ENCODE measurements at places on chromosomes 6 and 20.

- DNase-seq: no peak
Measured at GRCh38 chr20:50980071-50980681, 21.6 kb downstream of the MOCS3 start.

GRCh38 chr6:105301072-105301503 lies 101.8 kb downstream of the PREP start:
- DNase-seq: no peak

DNA sequence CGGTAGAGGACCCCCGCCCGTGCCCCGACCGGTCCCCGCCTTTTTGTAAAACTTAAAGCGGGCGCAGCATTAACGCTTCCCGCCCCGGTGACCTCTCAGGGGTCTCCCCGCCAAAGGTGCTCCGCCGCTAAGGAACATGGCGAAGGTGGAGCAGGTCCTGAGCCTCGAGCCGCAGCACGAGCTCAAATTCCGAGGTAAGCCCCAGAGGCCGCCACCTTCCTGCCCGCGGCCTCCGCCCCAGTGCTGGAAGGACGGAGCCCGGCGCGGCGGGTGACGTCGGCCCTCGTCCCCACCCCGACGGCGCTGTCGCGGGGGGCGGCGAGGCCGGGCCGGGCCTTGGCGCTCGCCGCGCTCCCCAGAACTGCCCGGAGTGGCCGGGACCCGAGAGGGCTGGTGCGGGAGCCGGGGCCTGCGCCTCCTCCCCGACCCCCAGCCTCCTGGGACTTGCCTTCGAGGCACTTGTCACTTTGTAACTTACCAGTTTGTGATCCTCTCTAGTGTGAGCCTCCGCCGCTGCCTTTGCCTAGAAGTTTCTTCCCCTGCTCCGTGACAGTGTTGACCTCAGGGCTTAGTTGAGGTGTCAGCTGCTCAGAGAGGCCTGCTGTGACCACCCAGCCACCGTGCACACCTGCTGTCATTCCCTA lies 417 bp downstream of the VAPB start:
- DNase-seq: peak; percentile 6

DNA sequence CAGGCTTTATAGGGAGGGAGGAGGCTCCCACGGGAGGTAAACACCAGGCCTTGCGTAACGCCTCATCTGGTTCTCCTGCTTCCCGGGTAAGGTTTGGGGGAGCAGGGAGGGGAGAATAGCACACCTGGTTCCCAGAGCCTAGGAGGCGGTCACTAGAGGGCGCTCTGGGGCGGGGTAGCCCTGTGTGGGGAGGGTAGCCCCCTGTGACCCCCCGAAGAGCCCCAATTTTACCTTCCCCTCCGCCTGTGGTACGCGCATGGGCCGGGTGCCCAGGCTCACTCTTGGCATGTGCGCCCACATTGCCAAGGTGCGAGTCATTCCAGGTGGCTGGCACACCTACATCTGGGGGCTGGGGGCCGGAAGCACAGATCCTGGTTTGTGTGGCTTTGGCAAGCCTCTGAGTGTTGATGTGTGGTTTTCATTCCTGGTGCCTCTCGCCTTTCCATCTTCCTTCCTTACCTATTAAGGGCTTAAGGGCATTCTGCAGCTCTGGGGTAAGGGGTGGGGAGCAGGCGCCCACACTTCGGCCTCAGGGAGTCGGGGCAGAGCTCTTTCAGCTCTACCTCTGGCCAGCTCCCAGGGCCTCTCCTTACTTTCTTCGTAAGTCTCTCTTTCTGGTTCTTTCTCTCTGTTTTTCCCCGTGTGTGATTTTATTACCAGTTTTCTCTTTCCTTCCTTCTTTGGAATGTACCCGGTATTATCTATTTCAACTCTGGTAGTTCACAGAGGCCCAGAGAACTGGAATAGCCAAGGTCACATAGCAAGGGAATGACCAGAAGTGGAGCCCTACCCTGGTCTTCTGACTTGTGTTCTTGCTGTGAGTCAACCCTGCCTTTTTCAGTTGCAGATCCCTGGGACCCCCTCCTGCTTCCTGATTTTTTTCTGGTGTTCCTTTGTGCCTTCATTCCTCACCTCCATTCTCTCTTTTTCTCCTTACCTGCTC lies 492 bp upstream of the RNF39 start:
- DNase-seq: no peak

- no peak for DNase-seq
Measured at GRCh38 chr6:21538186-21538798, 55.3 kb upstream of the SOX4 start.

- DNase-seq: no peak
Measured at GRCh38 chr6:42093582-42094329, 43.4 kb downstream of the TAF8 start.

DNA sequence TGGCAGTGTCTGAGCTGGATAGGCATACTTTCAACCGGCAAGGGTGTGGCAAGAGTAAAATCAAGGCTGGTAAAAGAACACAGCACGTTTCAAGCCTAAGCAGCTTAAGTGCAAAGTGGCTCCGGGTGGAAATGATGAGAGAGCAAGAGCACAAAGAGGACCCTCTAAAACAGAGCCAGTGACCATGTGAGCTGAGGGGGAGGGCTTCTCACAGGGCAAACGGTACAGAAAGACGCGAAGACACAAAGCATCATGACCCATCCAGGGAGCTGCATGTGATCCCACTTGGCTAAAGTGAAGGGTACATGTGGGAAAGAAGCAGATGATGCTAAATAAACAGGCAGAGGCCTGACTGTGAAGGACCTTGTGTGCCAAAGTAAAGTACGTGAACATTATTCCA lies 25.7 kb downstream of the FKBP5 start:
- no peak for DNase-seq

GRCh38 chr6:144408161-144408560 lies 123.0 kb downstream of the UTRN start:
- no peak for DNase-seq

DNA sequence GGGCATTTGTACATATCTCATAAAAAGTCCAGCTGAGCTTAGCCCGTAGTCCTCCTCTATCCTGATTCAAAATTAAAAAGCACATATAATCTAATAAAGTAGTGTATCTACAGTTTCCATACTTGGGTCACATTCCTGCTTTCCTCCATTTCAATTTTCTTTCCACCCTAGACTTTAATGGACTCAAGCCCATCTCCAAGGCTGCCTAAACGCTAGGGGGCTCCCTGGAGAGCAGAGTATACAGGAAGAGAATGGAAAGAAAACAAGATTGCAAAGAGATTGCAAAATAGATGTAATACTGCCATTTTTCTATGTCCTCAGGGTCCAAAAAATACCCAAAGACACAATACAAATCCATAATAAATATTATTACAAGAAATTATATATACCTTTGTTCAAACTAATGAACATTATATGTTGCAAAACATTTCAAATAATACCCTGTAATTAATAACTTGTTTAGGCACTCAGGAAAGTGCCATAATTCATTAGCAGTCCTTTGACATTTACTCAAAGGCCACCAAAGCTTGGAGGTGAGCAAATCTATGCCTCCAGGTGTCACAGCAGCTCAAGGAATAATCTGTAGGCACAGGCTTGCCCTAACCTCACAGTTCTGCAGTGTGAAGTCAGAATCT lies 2.4 kb upstream of the MCM3 start:
- DNase-seq: peak; percentile 48

- no peak for DNase-seq
Measured at GRCh38 chr20:35599776-35600120, 15.9 kb upstream of the SPAG4 start.

DNA sequence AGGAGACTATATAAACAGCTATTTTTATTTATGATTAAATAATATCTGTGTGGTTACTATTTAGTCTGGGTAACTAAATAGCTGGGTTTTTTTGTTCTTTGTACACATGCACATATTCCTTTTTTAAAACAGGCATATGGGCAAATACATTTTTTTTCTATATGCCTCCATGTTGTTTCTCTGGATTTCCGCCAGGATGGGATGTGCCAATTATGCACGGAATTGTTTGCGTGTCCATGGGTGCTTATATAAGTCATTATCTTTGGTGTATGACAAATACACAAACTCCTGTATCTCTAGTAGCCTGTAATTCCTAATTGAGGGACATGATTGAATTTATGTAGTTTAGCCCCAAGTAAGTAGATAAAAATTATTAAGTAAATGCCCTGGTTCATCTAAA lies 226.9 kb downstream of the BCKDHB start:
- no peak for DNase-seq

DNA sequence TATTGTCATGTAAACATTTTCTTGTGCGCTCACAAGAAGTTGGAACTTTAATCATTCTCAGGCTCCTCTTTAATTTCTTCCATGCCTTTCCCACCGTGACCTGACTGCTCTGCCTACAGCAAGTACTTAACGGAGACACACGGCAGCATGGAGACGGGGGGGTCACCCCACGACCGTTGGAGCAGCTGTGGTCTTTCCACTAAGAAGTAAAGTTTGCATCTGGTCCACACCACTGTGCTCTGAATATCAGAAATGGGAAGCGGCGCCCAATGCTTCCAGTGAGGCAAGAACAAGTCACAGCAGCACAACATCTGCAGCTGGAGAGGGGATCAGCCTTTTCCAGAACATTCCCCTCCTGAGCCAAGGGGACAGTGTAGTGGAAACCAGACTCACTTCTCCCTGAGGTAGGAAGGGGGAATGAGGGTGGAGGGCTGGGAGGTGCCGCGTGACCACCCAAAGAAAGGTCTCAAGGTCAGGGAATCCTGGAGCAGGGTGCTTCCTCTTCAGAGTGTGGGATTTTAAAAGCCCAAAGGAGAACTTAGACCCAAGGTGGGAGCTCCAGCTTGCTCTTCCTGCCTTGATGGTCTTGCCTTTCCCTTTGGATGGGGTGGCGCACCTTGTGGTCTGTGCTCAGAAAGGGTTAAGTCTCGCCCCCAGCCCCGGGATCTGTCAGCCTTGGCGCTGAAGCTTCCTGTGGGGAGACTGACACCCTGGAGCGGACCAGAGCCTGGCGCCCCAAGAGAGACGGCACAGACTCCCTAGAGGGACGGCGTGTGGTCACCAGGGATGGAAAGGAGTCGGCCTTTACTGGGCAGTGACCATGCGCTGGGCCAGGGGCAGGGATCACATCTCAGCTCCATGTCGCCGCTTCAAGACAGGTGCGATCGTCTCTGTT lies 25.6 kb upstream of the SMOC2 start:
- no peak for DNase-seq

- no peak for DNase-seq
Measured at GRCh38 chr20:11469795-11470435, 447.8 kb upstream of the BTBD3 start.

DNA sequence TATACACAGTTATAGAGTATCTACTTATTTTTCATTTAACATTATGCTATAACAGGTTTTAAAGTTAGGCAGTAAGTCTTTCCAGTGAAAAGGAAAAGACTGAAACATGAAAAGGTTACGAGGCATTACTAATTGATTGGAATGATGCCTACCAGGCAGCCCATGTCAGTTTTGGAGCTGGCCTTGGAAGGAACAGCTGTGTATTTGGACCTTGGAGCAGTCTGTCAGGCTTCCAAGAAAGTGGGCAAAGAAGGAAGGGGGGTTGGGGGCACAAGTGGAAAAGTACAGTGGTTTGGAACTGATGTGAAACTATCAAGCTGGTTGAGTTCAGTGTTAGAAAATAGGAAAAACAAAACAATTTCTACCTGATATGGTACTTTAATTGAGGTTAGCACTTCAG lies 41.7 kb downstream of the SLC16A10 start:
- no peak for DNase-seq

GRCh38 chr6:15296735-15297134 lies 50.9 kb downstream of the JARID2 start:
- no peak for DNase-seq

- DNase-seq: no peak
Measured at GRCh38 chr20:38246357-38247165, 14.0 kb downstream of the KIAA1755 start.

- no peak for DNase-seq
Measured at GRCh38 chr6:16374461-16375200, 136.2 kb downstream of the GMPR start.

- no peak for DNase-seq
Measured at GRCh38 chr6:152748843-152749242, 1.8 kb upstream of the VIP start.

DNA sequence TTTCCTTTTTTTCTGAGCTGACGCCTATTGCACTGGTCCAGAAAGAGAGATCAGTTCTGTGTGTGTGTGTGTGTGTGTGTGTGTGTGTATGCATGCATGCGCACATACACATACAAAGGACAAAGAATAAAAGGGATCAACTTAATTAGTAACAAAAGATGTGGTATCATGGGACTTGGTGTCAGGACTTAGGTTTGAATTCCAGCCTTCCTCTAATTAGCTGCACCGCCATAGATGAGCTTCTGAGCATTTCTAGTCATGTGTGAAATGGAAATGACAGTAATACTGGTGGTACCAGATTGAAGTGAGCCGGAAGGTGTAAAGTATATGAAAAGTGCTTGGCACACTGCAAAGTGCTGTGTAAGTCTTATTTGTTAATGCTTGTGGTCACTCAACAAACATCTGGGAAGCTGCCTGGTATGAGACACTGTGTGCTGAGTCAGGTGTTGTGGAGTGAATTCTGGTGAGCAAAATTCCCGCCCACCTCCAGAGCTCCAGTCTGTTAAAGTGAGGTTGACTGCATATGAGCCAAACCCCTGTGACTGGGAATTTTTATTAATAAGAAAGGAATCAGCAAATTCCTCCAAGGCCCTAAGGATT lies 12.4 kb downstream of the DAAM2 start:
- DNase-seq: no peak

DNA sequence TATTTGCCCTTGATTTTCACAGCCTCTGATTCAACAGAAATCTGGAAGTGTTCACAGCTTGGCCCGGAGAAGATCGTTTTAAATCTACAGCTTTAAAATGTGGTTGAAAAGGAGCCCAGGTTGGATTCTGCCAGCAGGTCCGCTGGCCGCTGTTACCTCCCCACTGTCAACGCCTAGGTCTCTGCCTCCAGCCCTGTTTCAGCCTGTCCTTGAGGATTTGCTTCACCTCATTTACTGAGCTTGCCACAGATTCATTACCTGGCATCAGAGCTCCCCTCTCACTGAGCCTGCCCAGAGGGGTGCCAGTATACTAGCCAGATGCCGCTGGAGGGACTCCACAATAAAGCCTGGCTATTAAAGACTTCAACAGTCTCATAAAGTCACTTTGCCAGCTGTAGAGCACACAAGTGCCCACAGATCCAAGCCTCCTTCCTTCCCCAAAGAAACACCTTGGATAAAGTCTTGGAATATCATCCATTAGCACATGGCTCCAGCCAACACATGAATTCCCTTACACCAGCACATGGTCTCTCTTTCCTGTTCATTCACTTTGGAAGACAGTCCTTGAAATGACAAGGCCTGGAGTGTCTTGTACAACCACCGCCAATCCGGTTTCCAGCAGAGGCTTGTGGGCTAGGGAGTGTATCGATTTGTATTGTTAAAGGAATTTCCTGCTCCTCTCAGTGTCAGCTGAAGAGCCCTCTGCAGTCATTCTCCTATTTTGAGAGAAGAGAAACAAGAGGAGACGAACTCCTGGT lies 9.5 kb upstream of the NR2E1 start:
- no peak for DNase-seq

DNA sequence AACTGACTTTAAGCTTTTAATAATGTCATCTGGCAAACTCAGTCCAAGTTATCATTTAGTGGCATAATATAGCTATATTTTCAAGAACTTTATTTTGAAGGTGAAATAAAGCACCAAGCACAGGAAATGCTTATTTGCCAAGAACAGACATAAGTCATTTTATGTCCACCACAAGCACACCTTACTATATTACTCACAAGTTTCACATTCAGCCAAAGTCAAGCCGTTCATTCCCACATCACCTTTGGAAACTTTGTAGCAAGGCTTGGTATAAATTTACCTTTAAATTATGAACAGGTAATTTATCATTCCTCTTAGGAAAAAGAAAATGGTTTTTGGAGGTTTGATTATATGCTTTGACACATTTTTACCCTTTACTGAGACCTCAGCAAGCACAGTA lies 236.8 kb upstream of the FKBP1C start:
- DNase-seq: no peak

GRCh38 chr20:62624719-62625453 lies 17.4 kb upstream of the SLCO4A1 start:
- no peak for DNase-seq
